ENCODE measurements at places on chromosomes 6 and 20.
A peak's percentile ranks its signal among the peaks of the same experiment; 100 is the strongest.

GRCh38 chr20:13821876-13822275 is 37.0 kb downstream of the NDUFAF5 start:
- no peak for DNase-seq

DNA sequence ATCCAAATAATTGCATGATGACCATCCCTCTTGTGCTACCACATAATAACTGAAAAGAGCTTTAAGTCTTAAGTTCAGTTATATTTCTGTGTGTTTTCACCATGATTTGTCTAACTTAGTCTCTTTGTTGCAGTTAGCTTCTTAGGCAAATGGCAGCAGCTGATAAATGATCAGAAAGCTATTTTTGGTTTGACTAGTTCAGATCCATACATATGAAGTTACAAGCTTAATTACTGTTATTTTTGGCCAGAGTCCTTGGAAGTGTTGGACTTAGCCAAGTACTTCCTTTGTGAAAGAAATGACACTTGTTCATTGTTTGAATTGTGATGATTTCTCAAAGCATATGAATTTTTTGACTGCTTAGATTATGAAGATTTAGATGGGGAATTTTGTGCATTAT is 54.2 kb downstream of the HIVEP1 start:
- DNase-seq: no peak

DNA sequence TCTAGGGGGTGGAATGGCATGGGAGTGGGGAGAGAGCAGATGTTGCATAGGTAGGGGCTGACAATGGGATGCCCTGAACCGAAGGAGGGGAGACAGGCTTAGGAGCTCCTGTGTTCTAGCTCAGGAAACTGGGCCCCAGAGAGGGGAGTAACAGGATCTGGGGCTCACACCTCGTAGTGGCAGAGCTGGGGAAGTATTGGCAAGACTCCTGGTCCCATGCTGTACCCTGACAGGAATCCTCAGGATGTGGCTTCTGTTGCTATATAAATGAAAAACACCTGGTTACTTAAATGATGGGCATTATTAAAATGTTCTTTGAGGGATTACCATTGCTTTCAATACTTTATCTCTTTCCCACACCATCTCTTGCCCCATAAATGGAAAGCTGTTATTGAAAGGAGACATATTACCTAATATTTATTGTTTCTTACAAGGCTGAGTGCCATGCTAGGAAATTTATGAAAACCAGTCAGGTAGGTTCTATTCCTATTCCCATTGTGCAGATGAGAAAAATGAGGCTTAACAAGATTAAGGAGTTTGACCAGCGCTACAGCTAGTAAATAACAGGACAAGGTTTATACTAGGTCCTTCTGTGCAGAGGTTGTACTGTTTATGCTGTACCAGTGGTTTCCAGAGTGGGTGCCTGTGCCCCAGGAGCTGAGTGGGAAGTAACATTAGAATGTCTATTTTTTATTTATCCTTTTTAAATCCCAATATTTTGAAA is 35.3 kb upstream of the TCP11 start:
- no peak for DNase-seq

GRCh38 chr20:47330933-47331708 is 25.4 kb downstream of the ZMYND8 start:
- DNase-seq: no peak

- peak; percentile 27 for DNase-seq
These were observed 1.7 kb upstream of the FBXO5 start for GRCh38 chr6:152984513-152984872.

GRCh38 chr6:45538641-45539547 is 161.2 kb upstream of the SUPT3H start:
- no peak for DNase-seq

- no peak for DNase-seq
These were observed 107.1 kb upstream of the BACH2 start for GRCh38 chr6:90403489-90404381.

- no peak for DNase-seq
These were observed 37.0 kb upstream of the PKHD1 start for GRCh38 chr6:52124126-52125121.

DNA sequence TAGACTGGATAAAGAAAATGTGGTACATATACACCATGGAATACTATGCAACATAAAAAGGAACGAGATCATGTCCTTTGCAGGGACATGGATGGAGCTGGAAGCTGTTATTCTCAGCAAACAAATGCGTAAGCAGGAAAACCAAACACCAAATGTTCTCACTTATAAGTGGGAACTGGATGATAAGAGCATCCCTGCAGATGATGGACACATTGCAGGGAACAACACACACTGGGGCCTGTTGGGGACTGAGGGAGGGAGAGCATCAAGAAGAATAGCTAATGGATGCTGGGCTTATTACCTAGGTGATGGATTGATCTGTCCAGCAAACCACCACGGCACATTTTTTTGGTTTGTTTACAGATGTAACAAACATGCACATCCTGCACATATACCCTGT is 470.5 kb upstream of the CITED2 start:
- DNase-seq: no peak

DNA sequence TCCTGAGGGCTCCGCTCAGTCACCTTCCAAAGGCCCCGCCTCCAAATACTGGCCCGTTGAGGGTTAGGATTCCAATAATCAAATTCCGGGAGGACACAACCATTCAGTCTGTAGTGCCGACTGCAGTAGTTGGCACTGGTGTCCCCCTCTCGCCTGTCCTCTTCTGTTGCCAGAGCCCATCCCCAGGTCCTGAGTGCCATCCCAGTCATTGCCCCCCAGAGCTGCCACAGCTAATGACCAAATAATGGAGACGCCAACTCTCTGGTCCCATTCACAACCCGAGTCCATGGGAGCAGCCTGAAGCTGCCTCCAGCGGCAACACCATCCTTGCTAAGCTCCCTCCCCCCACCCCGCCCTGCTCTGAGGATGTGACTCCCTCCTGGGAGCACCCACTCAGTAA is 115.9 kb downstream of the JPH2 start:
- DNase-seq: no peak

DNA sequence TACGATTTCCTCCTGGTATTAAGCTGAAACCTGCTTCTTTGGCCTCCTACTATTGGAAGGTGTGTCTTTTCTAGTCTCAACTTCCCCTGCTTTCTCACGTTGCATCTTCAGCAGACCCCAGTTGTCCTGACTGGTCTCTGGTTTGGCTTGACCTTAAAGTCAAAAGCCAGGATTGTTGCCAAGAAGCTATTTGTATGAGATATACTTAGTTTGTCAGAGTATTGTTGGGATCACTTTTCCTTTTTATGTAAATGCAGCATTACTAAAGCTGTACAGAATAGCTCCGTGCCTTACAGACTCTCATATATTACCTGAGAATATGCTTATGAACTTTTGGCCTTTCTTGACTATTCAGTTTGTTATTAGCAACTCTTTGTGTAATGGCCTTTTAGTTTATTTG is 61.1 kb downstream of the TSPYL4 start:
- no peak for DNase-seq

DNA sequence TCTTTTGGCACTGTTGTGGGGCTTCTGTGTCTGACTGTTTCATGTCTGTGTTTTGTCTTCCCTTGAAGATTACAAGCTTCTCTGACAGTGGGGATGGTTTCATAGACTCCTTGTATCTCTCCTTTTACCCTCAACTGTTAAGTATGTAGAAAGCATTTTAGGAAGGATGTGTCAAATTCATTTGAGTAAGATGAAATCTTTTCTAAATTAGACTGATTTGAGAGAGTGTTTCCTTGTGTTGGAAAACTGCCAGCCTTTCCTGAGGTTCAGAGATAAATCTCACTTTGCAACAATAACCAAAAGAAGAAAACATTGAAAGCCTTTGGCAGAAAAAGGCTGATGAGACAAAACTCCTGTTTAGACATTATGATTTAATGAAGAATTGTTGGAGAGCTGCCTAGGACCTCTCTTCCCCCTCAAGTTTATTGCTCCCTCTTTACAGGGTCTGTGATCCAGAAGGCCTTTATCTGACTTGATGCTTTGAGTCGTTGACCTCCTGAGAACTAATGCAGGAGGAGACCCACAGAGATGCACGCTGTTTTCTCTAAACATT is 68.3 kb downstream of the ANKS1A start:
- no peak for DNase-seq

DNA sequence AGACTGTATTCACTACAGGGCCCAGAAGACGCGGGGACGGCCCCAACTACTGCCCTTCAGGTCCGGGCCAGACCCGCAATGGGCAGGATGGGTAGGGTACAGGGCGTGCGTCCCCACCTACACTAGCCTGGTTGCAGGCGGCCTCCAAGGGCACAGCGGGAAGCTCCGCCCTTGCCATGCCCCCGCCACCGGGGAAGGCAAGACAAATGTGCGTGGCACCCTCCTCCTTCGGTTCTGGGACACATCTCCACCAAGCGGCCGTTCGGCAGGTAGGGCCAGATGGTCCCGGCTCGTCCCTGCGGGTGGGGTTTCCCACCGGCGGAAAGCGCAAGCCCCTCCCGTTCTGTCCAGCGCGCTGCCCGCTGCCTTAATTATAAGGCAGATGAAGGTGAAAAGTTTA is 5.6 kb downstream of the NXT1 start:
- DNase-seq: no peak

GRCh38 chr6:30244560-30244959 is 31.4 kb upstream of the TRIM26 start:
- DNase-seq: no peak

DNA sequence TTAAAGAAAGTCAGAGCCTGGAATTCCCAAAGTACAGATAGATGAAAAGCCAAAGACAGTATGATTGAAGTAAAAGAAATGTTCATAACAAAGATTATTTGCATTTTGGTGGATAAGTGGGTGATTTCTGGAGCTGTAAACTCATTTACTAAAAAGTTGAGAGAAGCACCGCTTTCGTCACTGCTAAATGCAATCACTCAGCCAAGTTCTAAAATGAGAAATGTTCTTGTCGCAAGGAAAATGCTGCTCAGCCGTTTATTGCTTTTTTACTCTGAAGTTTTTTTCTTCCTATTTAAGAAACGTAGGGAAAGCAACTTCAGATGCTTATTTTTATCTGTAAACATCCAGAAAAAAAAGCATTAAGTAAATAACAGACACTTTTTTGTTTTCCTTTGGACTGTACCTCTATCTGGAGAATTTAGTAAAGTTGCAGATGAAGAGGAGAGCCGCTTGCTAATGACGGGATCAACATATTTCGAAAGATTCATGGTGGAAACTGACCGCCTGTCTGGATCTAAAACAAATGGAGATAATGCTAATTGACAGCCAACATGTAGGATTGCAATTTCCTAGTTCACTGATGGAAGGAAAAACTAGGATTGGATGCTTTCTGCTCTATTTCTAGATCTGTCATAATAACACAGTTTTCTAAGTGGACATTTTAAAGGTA is 93.8 kb upstream of the BCLAF1 start:
- no peak for DNase-seq

- peak; percentile 81 for DNase-seq
These were observed 78.9 kb downstream of the OLIG3 start for GRCh38 chr6:137415127-137415833.

DNA sequence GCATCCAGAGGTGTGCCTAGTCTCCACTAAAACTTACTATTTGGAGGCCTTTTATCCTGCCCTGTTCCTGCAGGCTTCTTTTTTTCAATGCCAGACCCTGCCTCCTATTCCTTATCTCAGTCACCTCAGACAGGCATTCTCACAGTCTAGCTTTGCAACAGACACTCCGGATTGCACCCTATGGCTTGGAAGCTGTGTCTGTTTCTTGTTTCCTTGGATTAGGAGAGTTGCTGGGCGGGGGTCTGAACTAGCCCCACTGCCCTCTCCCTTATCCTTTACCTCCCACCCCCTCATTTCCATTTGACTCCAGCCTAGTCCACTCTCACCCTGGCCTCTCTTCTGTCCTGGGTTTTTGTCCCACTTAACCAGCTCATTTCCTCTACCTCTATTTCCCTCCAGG is 228.1 kb upstream of the CITED2 start:
- DNase-seq: no peak

GRCh38 chr20:57335392-57335791 is 5.8 kb downstream of the SPO11 start:
- DNase-seq: no peak

DNA sequence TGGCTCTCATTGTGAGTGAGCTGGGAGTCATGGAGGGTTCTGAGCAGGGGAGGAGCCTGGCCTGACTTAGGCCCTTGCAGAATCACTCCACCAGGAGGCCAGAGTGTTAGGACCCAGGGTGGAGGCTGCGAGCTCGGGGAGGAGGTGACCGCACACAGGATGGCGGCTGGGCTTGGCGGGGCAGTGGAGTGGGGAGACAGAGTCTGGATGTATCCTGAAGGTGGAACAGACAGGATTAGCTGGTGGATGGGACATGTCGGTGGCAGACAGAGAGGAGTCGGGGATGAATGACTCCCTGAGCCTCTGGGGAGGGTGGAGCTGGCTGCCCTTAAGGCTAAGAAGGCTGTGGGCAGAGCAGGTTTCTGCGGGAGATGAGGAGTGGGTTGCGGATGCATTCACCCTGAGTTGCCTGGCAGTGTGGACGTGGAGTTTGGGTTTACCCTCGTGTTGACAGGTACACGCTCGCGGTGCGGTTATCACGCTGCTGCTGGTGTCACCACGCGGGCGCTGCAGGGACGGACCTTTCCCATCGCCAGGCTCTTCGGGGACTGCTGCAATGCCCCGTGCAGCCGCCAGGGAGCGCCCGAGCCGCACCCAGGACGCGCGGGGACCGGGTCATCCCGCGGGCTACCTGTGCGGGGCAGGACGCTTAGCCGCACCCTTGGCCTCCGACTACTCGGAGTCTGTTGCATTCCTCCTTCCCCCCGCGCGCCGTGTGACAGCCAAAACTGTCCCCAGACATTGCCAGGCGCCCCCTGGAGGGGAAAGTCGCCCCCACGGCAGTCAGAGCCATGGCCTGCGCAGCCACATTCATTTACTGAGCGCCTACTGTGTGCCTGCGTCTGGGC is 43.0 kb upstream of the PTGIS start:
- peak; percentile 84 for DNase-seq

DNA sequence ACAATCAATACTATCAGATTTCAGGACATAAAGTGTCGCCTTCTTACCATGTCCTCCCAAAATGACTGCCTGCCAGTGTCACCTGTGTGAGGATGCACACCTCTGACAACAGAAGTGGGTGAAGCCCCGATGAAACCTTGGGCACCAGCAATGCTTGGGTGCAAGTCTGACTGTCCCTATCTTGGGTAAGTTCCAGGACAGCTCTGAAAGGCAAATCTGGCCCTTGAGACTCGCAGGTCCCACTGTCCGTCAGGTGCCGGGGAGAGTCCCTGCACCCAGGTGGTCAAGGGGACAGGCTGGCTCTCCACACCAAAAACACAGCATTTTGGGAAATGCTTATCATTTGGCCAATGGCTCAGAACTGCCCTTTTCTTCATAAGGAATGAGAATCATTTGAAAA is 43.3 kb downstream of the EZR start:
- DNase-seq: no peak
